Stimulated activated naive B cell treated with anti-CD40 and anti-IgM and Interleukin-4, amounts not matched to agents 10 μg/mL and 1 μg/mL and 100 μg/mL, for 72 hours (primary cell): ENCODE measurements at places on chromosomes 4 and X.

DNA sequence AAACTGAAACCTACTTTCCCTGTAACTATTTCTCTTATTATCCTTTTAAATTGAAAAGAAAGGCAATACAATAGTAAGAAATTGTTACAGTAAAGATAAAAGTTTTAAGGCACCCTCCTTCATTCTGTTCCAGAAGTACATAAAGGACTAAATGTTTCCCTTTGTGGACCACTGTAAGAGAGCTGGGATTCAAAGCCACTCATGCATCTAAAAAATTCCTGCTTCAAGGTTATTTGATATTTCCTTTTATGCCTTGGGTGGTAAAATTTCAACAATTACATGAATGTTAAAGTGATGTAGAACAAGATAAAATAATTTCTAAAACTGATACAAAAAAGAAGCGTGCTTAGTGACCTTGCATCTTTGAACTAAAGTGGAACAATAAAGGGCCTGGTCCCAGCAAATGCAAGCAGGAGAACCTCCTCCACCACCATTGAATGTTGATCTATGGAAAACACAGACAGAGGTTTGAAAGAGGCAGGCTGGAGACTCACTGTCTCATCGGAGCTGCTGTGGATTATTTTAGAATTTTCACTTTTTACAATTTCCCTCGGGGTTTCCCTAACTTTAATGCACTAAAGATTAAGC, 42.3 kb upstream of the PRSS12 start:
- no peak for DNase-seq

GRCh38 chr4:156771171-156771837, 200.3 kb downstream of the PDGFC start:
- DNase-seq: no peak

DNA sequence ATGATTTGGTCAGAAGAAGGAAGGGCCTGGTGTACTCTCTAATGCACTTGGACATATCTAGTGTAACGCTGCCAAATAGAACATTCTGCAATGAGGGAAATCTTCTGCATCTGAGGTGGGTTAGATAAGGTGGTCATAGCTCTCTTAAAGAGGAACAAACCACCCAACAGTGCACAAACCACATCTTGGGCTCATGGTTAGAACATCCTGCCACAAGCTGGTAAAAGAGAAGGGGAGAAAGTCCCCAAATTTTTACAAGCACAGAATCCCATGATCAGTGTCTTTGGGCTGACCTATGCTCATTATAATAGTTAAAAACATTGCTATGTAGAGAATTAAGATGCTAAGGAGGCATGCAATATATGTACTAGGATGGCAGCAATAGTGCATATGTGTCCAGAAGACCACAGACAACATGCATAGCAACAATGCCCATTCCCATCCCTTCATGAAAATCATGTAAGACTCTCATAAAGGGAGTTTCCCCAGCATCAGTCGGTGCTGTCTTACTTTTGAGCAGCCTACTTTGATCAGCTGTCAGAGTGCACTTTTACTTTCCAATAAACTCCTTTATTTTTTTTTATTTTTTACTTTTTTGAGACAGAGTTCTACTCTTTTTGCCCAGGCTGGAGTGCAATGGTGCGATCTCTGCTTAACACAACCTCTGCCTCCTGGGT, 99.7 kb upstream of the SLC7A11 start:
- DNase-seq: no peak

DNA sequence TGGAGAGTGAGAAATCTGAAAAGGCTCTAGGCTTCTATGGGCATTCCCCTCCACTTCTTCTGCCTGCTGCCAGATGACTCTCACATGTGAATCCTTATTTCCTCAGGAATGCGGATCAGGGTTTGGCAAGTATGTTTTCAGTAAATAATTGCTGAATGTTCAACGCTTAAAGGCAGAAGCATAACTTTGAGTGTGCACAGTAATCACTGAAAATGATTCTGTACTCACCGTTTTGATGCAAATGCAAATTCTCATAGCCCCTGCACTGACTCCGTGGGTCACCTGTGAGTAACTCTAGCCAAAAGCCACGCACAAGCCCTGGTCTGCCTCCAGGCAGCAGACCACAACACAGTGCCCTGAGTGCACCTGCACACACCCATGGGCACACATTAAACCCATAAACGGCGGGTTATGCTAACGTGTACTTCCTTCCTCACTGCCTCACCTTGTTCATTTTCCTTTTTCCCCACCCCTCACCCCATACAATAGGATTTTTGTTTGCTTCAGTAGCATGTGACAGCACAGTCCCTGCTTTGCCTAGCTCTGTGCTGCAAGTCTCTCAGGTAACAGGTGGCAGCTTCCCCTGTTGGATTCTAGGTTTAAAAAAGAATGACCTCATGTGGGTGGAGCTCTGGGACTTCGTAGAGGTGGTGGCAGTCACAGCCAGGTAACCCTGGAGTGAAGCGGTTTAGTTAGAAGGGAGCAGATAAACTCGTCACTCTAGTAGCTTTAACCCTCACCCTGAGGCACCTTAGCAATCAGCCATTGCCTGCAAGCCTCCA, at the start of gene ARHGEF38:
ARHGEF38 (plus strand) TSS at position 656 of the 782 bp plus-strand sequence. CDS start 146 bp downstream, outside the sequence.
- DNase-seq: no peak

DNA sequence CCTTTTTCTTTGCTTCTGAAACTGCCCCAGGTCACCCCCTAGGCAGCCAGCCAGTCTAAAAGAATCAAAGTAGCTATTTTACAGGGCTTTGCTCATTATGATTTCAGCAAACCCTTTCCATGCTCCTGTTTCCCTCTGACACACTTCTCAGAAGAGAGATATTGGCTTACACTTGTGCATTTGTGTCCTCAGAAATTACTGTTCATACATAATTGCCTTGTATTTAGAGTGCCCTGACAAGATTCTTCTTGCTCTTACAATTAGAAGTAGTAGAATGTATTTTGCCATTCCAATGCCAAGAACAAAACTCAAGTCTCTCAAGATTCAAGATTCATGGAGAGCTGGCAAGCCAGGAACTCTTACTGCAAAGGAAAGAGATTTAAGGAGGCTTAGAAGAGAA, 531.0 kb upstream of the ZFP42 start:
- DNase-seq: no peak

DNA sequence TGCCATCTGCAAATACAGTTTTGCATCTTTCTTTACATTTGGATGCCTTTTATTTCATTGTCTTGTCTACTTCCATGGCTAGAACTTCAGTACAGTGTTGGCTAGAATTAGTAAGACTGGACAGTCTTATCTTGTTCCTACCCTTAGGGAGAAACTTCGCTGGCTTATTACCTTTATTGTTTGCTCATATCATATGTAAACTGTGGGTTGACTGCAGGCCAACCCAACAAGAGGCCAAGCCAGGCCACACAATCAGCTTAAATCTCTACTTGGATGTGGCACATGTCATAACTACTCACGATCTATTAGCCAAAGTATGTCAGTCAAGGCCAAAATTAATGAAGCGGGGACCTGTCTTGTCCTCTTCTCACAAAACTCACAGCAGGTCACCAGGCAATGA, 144.1 kb downstream of the THOC2 start:
- DNase-seq: no peak

GRCh38 chrX:153388722-153389459, 12.3 kb downstream of the PNMA6E start:
- no peak for DNase-seq

GRCh38 chr4:139619644-139620043, 46.0 kb upstream of the MGST2 start:
- DNase-seq: no peak

DNA sequence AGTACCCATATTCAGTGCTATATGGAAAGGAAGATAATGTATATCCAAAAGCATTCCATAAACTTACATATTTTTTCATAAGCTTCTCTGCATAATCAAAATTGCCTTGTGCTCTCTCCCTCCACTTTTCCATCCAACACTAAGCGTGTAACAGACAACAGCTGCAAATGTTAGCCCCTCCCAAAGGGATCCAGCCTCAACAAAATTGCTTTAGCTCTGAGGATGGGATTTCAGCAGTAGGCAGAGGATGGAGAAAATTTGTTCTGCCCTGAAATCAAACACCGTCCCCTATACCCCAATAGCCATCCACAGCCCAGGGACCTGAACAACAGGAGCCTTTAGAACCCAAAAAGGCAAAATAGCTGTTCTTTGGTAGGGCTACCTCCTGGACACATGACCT, 28.8 kb upstream of the FGF13 start:
- DNase-seq: no peak

GRCh38 chr4:10639664-10640063, 44.9 kb downstream of the CLNK start:
- DNase-seq: no peak

GRCh38 chrX:113873056-113873455, 710.8 kb upstream of the HTR2C start:
- DNase-seq: no peak

DNA sequence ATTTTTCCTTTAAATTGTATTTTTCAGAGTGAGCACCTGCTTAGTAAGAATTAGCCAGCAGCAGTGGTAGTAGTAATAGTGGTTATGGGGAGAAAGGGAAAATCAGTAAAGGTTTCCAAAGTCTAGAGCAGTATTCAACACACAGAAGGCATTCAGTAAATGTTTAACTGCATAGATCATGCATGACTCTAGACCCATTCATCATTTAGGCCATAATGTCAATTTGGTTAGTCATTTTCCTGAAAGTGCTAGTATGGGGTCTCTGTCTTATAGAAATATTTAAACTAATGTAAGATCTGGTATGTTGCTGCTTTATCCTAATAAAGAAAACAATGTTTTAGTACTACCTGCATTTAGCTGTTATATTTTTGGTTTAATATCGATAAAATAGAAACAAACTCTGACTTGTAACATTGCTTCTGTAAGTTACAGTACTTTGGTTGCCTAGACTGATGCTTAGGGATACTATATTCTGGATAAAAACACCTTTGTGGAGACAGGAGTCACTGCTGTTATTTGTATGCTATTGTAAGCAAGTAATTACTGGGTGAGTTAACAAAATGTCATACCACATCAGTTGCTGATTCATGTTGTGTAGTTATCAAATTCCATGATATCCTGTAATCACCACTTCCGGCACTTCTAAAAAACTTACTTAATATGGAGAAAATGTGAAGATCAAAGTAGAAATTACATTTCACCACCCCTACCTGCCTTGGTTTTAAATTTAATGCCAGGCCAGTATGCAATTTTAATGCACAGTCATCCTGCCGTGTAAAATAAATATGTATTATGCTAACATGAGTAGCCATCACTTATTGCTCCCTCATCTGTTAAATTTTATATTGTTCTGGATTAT, 115.8 kb upstream of the BMPR1B start:
- DNase-seq: no peak

DNA sequence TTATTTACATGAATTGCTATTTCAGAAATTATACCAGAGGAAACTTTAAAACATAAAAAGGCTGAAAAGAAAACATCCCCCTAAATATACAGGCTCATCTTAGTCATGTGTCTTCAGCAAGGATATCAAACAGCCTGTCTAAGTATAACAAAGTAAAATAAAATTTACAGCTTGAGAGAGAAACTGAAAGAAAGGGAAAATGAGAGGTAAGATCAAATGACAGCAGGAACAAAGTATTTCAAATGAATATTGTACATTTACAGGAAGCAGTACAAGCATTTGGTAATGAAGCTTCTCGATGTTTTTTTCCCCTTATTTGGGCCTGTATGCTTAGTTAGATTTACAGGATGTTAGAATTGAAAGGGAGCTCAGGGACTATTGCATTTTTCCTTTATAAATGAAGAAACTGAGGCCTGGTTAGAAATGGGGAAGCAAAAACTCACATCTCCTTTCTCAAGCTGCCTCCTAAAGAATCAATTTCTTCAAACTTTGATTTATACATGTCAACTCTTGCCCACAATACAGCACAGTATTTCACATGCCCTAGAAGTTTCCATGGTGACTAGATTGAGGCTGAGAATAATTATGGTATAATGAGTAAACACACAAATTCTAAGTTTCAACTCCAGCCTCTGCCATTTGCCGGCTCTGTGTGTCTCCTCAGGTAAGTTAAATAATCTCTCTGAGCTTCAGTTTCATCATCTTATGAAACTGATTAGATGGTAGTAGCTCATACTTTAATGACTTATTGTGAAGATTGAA, 29.3 kb downstream of the DAPP1 start:
- DNase-seq: no peak
